Glutamatergic neuron (in vitro differentiated cells): ENCODE measurements at places on chromosomes 4 and X.
A peak's percentile ranks its signal among the peaks of the same experiment; 100 is the strongest.

- no peaks in the 10 kb centered on the region for H3K27me3 ChIP-seq
- H3K36me3 ChIP-seq: no peaks in the 10 kb centered on the region
- no peak overlapping the region for H3K4me3 ChIP-seq
- peaks cover 18% of the 10 kb centered on the region for H3K4me1 ChIP-seq
Measured at GRCh38 chrX:10859353-10859752, 239.0 kb upstream of the MID1 start.

GRCh38 chrX:150664290-150664689, 28.9 kb upstream of the MTMR1 start:
- peaks cover 6% of the 10 kb centered on the region for H3K36me3 ChIP-seq
- no peak overlapping the region for H3K27ac ChIP-seq
- H3K27me3 ChIP-seq: peaks cover 1% of the 10 kb centered on the region
- no peak overlapping the region for H3K4me3 ChIP-seq
- no peaks in the 10 kb centered on the region for H3K4me1 ChIP-seq
- DNase-seq: no peak

GRCh38 chr4:37073226-37073840, 171.2 kb upstream of the NWD2 start:
- H3K4me1 ChIP-seq: no peaks in the 10 kb centered on the region
- no peak overlapping the region for H3K27ac ChIP-seq
- H3K36me3 ChIP-seq: no peaks in the 10 kb centered on the region
- no peak for DNase-seq
- no peak overlapping the region for H3K4me3 ChIP-seq
- H3K27me3 ChIP-seq: no peaks in the 10 kb centered on the region

- no peak overlapping the region for H3K27ac ChIP-seq
- H3K27me3 ChIP-seq: peaks cover 2% of the 10 kb centered on the region
- H3K4me3 ChIP-seq: no peak overlapping the region
- no peaks in the 10 kb centered on the region for H3K36me3 ChIP-seq
- no peak for DNase-seq
- H3K4me1 ChIP-seq: peaks cover 2% of the 10 kb centered on the region
Measured at GRCh38 chrX:110086916-110087484, 84.1 kb downstream of the TMEM164 start.

DNA sequence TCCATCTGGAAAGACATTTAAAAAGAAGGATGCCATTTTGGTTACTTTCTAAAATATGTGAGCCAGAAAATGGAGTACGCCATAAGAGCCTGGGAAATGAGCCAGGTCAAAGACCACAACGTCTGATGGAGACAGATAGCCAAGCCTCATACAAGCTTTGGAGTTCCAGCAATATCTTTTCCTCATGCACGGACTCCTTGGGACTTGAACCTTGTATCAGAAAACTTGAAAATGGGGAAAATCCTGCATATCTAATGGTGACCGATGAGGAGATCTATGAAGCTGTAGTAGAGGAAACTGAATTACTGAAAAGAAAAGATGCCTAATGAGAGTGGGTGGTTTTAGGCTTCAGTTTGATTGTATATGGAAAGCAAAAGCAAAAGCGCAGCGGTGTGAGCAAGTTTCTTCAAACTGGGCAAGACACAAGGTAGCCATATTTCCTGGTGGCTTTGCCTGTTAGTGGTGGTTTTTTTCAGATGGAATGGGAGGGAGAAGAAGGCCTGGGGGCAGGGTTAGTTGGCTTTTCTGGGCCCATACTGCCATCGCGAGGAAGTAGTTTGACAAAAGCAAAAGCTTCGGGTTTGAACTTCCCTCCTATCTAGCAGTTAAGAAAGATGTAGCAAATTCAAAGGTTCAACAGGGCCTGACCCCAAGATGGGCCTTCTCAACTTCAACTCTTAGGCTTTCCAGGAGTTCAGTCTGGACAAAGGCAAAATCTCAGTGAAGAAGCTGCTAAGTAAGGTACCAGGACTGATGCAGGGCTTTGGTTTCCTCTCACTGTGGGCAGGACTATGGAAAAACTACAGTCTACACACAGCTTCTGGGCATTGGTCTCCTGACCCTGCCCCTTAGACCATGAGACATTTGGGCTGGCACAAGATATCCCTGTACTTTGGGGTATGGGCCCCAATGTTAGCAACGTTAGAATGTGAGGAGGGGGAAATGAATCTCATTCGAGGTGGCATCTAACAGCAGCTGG, 210.0 kb upstream of the STK26 start:
- H3K27me3 ChIP-seq: no peaks in the 10 kb centered on the region
- no peak for DNase-seq
- no peak overlapping the region for H3K27ac ChIP-seq
- H3K4me3 ChIP-seq: no peak overlapping the region
- no peaks in the 10 kb centered on the region for H3K4me1 ChIP-seq

DNA sequence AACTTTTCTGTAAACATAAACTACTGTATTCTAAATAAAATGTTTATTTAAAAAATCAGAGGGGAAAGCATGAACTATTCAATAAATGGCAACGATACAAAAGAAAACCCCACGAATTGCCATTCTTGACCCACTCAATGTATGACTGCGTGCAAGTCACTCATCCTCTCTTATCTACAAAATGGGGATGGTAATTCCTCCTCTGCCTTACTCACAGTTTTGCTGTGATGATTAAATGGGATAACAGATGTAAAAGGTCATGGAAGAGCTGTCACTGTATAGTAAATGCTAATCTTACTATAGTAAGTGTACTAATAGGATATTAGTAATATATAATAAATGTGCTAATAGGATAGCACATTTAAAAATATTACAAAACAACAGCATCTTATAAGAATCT, 173.4 kb downstream of the SCFD2 start:
- no peaks in the 10 kb centered on the region for H3K27me3 ChIP-seq
- H3K27ac ChIP-seq: no peak overlapping the region
- DNase-seq: no peak
- no peak overlapping the region for H3K4me3 ChIP-seq

- no peaks in the 10 kb centered on the region for H3K36me3 ChIP-seq
- no peak overlapping the region for H3K27ac ChIP-seq
- no peak for DNase-seq
- H3K4me3 ChIP-seq: no peak overlapping the region
- no peaks in the 10 kb centered on the region for H3K27me3 ChIP-seq
- H3K4me1 ChIP-seq: peaks cover 12% of the 10 kb centered on the region
Measured at GRCh38 chrX:9336456-9336855, 128.4 kb upstream of the TBL1X start.

DNA sequence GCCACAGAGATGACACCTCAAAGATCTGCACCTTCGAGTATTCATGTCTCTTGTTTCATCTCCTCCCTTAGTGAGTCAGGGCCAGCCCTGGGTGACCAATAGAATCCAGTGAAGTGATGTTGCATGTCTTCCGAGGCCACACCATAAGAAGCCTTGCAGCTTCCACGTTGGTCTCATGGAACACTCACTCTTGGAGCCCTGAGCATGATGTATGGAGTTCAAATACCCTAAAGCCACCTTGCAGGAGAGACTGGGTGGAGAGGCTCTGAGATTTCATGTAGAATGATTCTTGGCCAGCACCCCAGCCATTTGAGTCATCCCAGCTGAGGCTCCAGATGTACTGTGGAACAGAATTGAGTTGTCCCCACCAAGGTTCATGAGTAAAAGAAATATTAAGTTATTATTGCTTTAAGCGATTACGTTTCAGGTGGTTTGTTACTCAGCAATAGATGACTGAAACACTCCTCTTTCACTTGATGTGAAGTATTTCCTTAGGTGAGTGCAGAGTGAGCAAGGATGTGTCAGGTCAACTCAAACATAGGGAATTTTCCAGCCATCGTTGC, 5.0 kb upstream of the RP2 start:
- no peak overlapping the region for H3K4me3 ChIP-seq
- no peaks in the 10 kb centered on the region for H3K36me3 ChIP-seq
- no peaks in the 10 kb centered on the region for H3K4me1 ChIP-seq
- peaks cover 3% of the 10 kb centered on the region for H3K27me3 ChIP-seq
- H3K27ac ChIP-seq: no peak overlapping the region

DNA sequence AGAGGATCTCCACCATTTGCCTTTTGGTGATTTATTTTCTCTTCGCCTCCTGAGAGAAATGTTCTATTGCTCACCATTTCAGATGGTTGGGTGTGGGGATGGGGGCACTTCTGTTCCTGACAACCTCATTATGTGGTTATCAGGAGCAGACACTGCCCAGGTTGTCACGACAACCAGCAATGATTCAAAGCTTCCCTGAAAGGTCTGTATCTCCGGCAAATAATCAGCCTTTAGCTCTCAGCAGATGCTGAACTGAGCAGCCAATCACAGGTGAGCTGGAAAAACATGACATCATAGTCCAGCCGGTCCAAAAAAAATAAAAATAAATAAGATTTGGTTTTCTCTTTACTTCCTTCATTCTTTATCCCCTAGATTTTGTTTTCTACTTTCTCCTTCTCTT, 5.5 kb upstream of the PAK3 start:
- DNase-seq: no peak
- no peaks in the 10 kb centered on the region for H3K36me3 ChIP-seq
- peaks cover 12% of the 10 kb centered on the region for H3K4me1 ChIP-seq
- no peak overlapping the region for H3K4me3 ChIP-seq

GRCh38 chr4:80006935-80007744, 65.9 kb downstream of the ANTXR2 start:
- peaks cover 13% of the 10 kb centered on the region for H3K36me3 ChIP-seq
- no peak for DNase-seq
- no peak overlapping the region for H3K27ac ChIP-seq

- peaks cover 5% of the 10 kb centered on the region for H3K4me1 ChIP-seq
- peak; percentile 28 for DNase-seq
- H3K4me3 ChIP-seq: peak within 1 kb of the TSS; percentile 89
- H3K27ac ChIP-seq: peak within 1 kb of the TSS; percentile 87
- H3K27me3 ChIP-seq: no peaks in the 10 kb centered on the region
Measured at GRCh38 chr4:138242076-138242833, at the start of gene SLC7A11. Gene SLC7A11, minus strand, starts transcription at chr4:138242349. Its CDS starts 280 bp downstream, at chr4:138242069.

- H3K27ac ChIP-seq: peak overlapping the region; percentile 46
- H3K36me3 ChIP-seq: peaks cover 17% of the 10 kb centered on the region
- DNase-seq: peak; percentile 32
Measured at GRCh38 chrX:72554448-72555140, 18.0 kb downstream of the HDAC8 start.

DNA sequence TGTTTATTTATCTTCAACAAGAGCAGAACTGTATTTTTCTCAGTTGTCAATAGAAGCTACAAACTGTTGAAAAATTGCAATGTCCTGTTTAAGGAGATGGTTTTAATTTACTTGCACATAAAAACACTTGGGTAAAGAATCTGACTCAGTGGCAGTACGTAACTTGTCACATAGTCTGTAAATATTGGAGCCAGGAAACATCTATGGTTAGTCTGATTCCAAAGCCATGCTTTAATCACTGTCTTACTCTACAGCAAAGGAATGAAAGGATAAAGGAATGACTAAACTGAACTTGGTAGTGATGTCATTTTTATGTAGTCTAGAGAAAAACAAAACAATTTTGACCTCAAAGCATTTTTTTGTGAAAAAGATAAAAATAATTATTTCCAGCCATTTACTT, 537.2 kb downstream of the STIM2 start:
- H3K4me1 ChIP-seq: no peaks in the 10 kb centered on the region
- no peaks in the 10 kb centered on the region for H3K27me3 ChIP-seq
- no peak overlapping the region for H3K4me3 ChIP-seq
- no peak for DNase-seq

GRCh38 chr4:90126805-90127204, 389 bp upstream of the CCSER1 start:
- H3K36me3 ChIP-seq: no peaks in the 10 kb centered on the region
- DNase-seq: no peak
- H3K4me1 ChIP-seq: peaks cover 8% of the 10 kb centered on the region
- peaks cover 7% of the 10 kb centered on the region for H3K27me3 ChIP-seq

- H3K27me3 ChIP-seq: peaks cover 6% of the 10 kb centered on the region
- H3K36me3 ChIP-seq: peaks cover 39% of the 10 kb centered on the region
- H3K4me3 ChIP-seq: no peak overlapping the region
- peaks cover 19% of the 10 kb centered on the region for H3K4me1 ChIP-seq
- H3K27ac ChIP-seq: no peak overlapping the region
- DNase-seq: no peak
Measured at GRCh38 chr4:24862073-24862751, 50.6 kb downstream of the CCDC149 start.

DNA sequence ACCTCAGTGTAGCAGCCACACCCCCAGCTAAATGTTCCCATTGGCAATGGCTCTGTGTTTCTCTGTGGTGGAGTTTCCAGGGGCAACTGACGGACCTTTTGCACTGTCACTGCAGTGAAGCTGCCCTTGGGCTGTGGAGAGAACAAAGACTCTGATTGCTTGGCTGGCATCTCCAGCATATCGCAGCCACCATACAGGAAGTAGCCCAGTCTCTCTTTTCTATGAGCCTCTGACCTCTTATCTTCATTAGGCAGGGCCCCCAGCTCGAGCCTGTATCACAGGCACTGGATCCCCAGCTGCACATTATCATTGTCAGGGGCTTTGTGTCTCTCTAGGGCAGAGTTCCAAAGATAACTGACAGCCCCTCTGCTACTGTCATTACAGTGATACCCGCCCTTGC, 483.5 kb downstream of the ARAP2 start:
- H3K36me3 ChIP-seq: no peaks in the 10 kb centered on the region
- no peaks in the 10 kb centered on the region for H3K4me1 ChIP-seq
- DNase-seq: no peak

DNA sequence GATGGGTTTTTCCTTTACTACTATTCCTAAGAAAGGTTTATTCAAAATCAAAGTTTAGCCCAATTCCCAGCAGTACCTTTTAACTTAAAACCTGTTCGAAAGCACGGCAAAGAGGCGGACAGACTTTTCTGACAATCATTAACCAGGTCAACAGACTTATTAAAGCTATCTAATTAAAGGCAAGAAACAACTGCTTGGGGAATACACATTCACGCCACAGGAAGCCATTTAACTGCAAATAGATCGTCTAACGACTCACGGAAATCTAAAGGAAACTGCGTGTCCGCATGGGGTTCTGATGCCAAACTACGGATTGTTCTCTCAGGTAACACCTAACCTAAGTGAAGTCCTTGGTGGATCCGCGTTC, 663 bp upstream of the USP53 start:
- H3K27ac ChIP-seq: peak overlapping the region; percentile 86
- no peak for DNase-seq
- H3K4me3 ChIP-seq: peak overlapping the region; percentile 98
- H3K4me1 ChIP-seq: no peaks in the 10 kb centered on the region
- no peaks in the 10 kb centered on the region for H3K36me3 ChIP-seq

DNA sequence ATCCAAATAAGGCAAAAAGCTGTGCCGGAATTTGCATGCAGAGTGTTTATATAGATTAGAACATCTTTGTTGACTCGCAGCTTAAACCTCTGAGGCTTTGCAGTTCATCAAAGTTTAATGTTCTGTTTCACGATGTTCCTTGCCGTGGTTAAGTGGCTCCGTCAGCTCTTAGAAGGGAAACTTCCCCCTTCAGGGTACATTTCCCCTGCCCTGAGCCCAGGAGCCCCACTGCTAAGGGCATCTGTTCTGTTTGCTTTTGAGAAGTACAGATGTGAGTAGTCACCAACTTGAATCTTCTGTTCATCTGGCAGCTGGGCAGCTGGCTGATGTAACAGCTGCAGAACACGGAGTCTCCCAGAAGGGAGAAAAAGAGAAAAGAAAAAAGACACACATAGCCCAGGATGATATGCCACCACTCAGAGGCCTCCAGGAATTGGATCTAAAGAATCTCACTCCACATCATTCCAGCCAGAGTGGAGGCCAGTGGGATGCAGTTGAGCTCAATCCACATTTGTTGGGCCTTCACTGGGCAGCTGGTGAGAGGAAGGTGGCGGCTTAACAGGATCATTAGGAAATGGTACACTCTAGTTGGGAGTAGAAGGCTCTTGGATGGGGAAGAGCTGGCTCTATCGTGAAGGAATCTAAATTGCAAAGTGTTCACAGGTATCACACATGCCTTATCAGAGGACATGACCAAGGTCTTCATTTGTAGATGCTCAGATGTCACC, 178.7 kb upstream of the RBPJ start:
- no peak for DNase-seq
- peak overlapping the region; percentile 50 for H3K4me3 ChIP-seq
- H3K27me3 ChIP-seq: peaks cover 11% of the 10 kb centered on the region
- no peaks in the 10 kb centered on the region for H3K36me3 ChIP-seq
- H3K27ac ChIP-seq: peak overlapping the region; percentile 64
